ENCODE measurements at places on chromosomes 2 and 18.

DNA sequence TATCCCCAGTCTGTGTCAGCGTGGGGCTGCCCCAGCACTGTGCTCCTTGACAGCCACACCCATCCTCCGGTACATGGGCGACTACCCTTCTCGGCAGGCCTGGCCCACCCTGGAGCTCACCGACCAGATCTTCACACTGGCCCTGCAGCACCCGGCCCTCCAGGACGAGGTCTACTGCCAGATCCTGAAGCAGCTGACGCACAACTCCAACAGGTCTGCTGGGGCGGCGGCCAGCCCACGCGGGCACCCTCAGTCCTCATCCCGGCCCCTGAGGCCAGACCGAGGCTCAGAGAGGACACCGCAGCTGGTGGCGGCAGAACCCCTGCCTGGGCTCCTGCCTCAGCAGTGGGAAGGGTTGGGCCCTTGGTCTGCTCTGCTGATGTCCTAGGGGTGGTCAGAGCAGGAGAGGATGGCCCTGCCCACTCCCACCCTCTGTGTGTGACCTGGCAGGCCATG, 14.4 kb upstream of the GPR17 start:
- DNase-seq, result no peak

DNA sequence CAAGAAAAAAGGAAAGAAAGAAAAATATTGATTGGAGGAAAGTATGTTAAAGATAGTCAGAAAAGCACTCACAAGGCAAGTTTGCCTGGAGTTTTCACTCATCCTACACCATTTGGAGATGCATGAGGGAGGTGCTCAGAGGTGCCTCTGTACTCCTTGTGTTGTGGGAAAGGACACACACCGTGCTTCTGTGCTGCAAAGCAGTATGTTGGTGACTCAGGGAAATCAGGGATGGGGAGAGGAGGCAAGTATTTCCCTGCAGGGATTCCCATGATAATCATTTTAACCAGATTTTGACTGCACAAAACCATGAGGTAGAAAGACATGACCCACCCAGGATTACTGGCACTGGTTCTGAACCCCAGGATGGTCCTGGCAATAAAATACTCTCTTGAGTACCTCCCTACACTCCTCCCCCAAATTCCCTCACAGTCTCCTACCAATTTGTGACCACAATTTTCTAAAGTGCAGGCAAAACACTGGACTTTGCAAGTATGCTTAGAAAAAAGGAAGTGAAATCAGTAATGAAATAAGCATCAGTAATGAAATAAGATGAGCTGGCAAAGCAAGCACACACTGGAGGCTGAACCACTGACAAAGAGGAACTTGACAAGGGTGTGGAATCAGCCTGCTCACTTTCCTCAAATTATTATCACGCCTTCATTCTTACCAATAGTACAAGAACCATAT, 155.5 kb upstream of the ACVR2A start:
- DNase-seq, result no peak

GRCh38 chr2:222398446-222398885, 25.9 kb upstream of the SGPP2 start:
- no peak for DNase-seq

- DNase-seq, result no peak
Observed at GRCh38 chr2:21095714-21096113, 28.1 kb upstream of the TDRD15 start.

GRCh38 chr2:138771534-138771933, 8.7 kb downstream of the NXPH2 start:
- DNase-seq, result no peak

All from activated T-cell treated with anti-CD3 and anti-CD28 coated beads for 48 hours (primary cell).